ENCODE measurements at places on chromosomes 2 and 18.

GRCh38 chr2:222142027-222142426 is 156.8 kb downstream of the PAX3 start:
- DNase-seq: no peak

- DNase-seq: no peak
These were observed 8.9 kb downstream of the HJURP start for GRCh38 chr2:233845301-233846060.

DNA sequence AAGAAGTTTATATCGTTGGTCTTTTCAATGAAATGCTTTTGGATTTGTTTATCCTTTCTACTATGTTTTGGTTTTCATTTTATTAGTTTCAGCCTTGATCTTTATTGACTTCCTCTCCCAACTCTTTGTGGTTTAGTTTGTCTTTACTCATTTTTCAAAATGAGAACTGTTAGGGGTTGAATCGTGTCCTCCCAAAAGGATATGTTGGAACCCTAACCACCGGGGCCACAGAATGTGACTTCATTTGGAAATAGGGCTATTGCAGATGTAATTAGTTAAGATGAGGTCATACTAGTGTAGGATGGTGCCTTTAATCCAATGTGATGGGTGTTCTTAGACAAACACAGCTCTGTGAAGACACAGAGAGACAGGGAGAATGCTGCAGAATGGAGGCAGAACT is 60.4 kb upstream of the IL1R2 start:
- no peak for DNase-seq

GRCh38 chr18:62493033-62493862 is 29.6 kb upstream of the ZCCHC2 start:
- no peak for DNase-seq

DNA sequence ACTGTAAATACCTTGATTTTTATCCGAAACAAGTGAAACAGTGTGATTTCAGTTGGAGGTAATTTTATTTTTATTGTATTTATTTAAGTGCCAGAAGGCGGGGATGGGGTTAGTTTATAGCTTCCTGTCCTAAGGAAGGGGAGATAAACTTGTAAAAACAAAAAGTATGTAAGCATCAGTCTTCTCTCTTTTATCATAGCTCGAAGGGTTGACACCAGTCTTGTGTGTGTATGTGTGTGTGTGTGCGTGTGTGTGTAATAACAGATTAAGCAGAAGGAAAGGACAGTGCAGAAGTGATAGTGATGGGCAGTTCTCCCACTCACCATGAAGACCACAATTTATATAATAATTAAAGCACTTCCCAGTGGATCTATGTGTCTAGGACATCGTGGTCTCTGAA is 793.3 kb downstream of the PLCL1 start:
- DNase-seq: no peak
